ENCODE measurements at places on chromosomes 12 and 14.

DNA sequence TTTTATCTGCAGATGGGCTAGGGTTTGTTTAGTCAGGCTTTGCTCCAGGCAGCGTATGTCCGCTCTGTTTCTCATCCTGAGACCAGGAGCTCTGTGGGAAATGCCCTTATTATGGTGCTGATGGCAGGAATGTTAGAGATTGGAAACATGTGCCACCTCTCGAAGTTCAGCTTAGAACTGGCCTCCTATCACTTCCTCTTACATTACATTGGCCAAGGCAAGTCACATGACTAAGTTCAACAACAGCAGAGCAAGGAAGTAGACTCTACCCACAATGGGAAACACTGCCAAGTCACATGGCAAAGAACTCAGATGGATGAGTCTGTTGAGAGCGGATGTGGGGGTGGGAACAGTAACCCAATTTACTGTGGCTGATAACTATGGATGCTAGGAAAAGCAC, 161.9 kb upstream of the WSCD2 start:
- no peak for DNase-seq

DNA sequence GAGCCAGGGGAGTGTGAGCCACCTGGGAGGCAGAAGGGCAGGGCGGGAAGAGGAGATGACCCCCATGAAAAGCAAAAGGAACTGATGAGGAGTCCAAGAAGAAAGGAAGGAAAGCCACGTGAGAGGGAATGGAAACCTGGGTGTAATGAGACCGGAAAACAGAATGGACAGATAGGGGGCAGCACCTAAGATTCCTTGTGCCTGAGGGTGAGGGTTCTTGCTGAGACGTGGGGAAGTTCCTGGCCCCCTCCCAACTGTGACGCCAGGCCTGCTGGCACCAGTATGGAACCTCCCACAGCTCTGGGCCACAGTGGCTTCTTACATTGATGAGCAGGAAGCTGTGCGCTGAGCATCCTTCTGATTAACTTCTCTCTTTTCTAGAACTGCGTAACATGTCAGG, 30.8 kb downstream of the TTC7B start:
- DNase-seq: peak; percentile 26

DNA sequence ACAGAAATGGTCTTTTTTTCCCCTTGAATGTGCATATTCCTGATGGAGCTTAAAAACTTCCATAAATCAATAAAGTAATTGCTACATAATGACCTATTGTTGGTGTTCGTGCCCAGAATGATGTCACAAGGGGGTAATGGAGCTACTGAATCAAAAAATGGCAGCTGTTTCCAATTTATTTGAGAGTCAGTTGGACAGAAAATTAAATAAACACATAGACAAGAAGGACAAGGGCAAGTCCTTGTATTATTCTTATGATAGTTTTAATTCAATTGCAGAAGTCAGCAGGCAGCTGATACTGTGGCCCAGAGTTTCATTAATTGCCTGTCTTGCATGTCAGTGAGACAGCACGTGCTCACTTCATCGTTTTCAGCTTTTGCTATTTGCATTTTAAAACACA, 473.5 kb downstream of the ETNK1 start:
- DNase-seq: peak; percentile 70

DNA sequence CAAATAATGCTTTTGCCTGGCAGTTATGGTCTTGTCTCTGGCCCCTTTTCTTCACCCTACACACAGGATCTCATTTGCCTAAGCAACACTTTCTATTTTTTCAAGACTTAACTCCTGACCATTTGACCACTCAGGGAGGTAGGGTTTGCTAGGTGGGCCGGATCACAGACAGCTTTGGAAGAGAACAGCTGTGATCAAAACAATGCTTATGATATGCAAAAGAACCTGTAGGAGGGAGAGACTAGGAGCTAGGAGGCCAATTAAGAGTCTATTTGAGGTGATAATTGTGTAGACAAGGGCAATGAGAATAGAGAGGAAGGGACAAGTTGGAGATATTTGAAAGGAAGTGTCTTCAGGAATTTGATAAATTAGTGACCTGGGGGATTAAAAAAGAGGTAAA, 12.3 kb upstream of the DACT1 start:
- no peak for DNase-seq

GRCh38 chr14:95818581-95818980, 58.1 kb upstream of the TUNAR start:
- no peak for DNase-seq

GRCh38 chr12:121578230-121579189, 2.3 kb downstream of the KDM2B start:
- DNase-seq: no peak

DNA sequence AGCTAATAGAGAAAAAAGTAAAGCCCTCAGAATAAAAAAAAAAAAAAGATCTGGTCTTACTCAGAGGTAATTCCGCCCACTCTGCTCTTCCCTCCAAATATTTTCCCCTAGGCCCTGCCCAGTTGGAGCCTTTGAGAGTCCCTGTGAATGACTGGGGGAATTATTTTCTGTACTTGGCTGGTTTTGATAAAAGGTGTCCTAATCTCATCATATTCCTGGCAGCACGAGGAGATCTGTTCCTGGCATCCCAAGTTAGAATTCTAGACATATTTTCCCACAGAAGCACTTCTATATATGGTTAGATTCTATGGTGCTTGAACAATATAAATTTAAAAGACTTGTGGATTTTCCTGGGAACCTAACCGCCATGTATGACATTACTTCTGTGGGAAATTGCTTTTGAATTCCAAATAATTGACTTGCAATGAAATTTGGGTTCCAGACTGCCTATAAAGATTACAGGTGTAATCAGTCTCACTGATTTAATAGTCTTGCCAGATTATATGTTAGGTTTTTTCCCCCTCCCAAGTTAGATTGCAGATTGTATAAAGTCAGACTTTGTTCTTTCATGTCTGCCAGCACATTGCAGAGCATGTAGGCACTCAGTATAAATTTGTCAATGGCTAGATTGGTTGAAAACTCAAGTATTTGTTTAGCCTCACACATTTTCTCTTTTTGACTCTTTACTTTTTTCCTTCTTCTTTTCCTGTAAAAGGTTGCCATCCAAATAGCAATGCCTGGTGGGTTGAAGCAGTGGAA, 12.3 kb downstream of the GPX2 start:
- no peak for DNase-seq

GRCh38 chr12:76201758-76202157, 117.3 kb upstream of the NAP1L1 start:
- DNase-seq: no peak

DNA sequence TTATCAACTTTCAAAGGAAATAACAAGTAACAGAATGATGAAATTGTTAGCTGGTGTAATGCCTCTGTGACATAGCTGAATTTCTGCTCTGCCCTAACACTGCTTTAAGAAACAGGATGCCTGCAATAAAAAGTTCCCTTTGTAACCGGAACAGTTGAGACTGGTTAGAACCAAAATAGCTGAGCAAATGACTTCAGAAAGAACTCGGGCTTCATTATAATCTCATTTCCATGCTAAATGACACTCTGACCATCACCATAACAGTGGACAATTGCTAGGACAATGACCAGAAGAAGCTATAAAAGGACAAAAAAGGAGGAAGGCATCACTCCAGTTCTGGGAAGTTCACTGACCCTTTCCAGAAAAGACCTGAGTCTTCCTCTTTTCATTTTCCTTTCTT, 23.5 kb upstream of the PYGL start:
- no peak for DNase-seq

DNA sequence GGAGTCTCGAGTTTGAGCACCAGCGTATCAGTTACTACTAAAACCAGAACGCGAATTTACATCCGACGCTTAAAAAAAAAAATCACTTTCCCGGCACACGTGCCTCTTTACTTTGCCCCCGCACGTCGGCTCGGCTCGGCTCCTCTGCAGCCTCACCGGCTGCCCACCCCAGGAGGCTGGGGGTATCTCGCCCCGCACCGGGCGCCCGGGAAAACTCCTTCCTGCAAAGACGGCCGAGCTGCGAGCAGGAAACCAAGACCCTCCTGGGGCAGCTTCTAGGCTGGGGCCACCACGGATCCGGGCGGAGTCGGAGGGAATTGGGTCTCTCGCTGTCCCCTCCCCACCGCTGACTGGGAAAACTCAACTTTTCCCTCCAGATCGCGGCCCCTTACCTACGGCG, 610 bp downstream of the VSIG10 start:
- DNase-seq: no peak

DNA sequence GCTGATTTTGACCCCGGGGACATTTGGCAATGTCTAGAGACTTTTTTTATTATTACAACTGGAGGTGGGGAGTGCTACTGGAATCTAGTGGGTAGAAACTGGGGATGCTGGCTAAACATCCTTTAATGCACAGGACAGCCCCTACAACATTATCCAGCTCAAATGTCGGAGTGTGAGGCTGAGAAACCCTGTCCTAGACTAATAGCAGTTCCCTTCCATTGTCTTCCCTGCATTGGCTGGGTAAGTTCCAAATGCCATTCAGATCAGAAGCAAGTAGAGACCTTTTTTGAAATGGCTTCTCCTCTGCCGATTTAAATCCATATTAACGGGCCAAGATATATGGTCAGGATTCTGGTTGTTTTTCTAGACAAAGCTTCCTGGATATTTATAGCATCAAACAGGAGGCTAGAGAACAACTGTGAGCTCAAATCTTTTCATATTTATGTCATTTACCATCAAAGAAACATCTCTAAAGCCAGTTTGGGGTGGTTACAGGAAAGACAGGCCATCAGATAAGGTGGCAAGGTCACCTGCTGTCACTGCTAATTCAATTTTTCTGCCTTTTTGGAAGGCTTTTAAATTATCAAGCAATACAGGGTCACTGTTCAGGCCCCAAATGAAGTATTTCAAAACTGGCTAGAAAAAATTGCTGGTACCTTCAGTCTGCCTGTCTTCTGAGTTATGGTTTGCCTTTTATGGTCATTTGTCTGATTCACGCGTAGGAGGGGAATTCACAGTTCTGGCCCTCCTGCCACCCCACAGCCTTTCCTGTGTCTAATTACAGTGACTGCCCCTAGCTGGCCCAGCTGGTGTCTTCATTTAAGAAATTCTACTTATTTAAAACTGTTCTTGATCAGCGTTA, 20.1 kb upstream of the AKAP5 start:
- DNase-seq: peak; percentile 31

DNA sequence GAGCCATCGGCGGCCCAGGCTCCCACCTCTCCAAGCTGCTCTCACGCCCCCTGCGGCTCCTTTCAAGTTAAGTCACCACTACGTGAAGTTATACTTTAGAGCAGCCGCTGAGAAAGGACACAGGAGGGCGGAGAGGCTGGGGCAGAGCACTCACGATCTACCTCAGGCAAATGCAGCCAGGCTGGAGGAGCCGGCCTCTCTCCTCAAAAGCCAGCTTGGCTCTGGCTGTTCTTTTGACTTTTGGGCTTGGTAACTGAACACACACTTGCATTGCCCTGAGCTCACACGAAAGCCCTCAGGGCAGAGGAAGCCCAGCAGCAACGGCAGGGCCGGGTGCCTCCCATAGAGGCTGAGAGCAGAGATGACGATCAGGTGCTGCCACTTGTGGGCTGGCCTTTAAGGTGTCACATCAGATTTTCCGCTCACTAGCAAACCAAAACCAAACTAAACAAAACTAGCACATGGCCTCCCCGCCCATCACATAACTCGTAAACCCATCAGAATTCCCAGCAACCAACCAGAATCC, 75.2 kb downstream of the PITPNM2 start:
- DNase-seq: peak; percentile 27

- DNase-seq: peak; percentile 32
Observed at GRCh38 chr14:81172881-81173280, 47.9 kb downstream of the GTF2A1 start.

GRCh38 chr12:42985506-42985905, 396.0 kb upstream of the PRICKLE1 start:
- no peak for DNase-seq

DNA sequence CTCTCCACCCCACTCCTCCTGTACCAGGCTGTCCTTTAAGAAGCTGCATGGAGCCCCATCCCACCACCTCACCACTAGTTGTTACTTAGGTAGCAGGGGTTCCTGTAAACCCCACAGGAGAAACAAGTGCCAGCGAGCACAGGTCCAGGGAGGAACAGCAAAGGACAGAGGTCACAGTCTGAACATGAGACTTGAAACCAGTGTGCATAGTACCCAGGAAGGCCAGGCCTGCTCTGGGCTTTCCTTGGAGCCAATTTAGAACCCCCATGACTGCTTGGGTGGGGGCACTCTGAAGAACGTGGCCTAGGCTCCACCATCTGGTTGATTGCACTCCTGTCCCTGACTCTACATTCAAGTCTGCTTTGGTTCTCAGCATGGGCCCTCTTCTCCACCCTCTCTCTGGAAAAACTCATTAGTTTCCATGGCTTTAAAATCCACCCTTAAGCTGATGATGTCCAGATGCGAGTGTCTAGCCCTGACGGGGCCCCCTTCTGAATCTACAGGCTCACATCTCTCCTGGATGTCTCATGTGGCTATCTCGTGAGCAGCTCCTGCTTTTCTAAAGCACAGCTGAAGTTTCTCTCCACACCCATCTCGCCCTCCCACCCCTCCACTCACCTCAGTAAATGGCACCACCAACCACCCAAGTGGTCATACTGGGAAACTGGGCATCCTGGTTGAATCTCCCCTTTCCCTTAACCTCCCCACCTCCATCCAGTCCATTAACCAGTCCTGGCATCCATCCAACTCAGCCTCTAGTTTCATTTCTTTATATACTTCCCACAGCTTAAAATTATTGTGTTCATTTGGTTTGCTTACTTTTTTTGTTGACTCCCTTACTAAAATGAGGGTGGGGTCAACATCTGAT, 8.4 kb downstream of the KRT3 start:
- DNase-seq: no peak

GRCh38 chr14:76089575-76089974, 62.1 kb upstream of the GPATCH2L start:
- no peak for DNase-seq

DNA sequence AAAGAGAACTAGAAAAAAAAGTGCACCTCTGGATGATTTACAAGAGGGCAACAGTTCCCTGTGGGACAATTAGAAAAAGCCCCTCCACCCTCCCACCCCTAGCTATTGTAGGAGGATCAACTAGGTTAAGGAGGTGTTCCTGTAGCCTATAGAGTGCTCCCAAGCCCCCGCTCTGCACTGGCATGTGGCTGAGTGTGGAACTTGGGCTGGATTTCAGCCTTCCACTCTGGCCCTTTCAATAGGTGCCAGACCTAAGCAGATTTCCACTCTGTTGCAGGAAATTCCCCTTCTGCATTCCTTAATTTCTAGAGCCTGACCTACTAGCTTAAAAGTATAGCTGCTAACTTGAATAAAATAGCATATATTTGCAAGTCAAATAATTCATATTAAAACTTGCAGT, 2.8 kb downstream of the NFATC4 start:
- DNase-seq: no peak

GRCh38 chr14:31659278-31659677, 98.1 kb downstream of the NUBPL start:
- DNase-seq: no peak

GRCh38 chr14:54438703-54439102, 2.5 kb downstream of the CNIH1 start:
- DNase-seq: no peak

DNA sequence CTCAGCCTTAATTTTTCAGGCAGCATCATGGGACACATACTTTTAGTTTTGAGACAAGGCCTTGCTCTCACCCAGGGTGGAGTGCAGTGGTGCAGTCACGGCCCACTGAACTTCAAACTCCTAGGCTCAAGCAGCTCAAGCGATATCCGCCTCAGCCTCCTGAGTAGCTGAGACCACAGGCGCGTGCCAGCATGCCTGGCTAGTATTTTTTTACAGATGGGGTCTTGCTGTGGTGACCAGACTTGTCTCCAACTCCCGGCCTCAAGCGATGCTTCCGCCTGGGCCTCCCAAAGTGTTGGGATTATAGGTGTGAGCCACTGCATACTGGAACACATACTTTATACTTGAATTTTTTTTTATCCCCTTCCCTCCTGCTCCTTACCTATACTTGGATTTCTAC, 2.8 kb downstream of the RDH5 start:
- DNase-seq: no peak

GRCh38 chr12:120370343-120371243, 1.6 kb upstream of the MSI1 start:
- no peak for DNase-seq

GRCh38 chr12:49031573-49032161, 13.1 kb upstream of the PRKAG1 start:
- no peak for DNase-seq
